Dorsolateral prefrontal cortex (tissue), 122 donors: ENCODE measurements at places on chromosomes 16 and 17.

DNA sequence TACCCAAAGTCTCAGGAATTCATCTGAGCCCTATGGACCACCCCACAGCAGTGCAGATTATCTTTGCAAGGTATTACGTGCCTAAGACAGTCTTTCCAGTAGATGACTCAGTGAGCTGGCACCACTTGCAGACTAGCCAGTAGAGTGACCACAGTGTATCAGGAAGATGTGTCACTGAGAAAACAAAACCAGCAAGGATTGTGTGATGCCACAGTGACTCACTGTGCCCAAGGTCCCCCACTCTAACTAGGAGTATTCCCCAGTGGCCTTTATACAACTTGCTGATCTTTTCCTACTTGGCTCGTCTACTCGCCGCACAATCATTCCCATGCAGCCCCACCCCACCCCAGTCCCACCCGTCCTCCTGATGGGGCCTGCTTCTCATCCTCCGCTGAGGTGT, 26.8 kb upstream of the PRKCA start:
- no peak for DNase-seq

DNA sequence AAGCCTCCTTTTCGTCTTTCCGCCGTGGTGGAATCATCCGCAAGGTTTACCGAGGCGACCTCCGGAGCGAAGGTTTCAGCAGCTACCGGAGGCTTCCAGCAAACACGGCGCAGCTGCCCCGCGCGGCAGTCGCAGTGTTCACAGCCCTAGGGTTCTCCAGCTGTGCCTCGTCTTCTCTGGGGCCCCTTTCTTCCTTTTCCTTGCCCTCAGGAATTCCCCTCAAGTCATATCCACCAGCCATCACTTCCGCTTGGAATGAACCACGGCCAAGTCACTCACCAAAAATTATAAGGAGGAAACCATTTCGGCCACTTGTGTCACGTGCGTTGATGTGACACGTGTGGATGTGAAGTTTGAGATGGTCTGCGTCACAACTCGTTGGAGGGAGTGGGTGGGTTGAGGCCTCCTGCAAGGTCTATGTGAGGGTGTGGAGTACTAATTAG, 636 bp upstream of the ERN1 start:
- peak; percentile 53 for DNase-seq

DNA sequence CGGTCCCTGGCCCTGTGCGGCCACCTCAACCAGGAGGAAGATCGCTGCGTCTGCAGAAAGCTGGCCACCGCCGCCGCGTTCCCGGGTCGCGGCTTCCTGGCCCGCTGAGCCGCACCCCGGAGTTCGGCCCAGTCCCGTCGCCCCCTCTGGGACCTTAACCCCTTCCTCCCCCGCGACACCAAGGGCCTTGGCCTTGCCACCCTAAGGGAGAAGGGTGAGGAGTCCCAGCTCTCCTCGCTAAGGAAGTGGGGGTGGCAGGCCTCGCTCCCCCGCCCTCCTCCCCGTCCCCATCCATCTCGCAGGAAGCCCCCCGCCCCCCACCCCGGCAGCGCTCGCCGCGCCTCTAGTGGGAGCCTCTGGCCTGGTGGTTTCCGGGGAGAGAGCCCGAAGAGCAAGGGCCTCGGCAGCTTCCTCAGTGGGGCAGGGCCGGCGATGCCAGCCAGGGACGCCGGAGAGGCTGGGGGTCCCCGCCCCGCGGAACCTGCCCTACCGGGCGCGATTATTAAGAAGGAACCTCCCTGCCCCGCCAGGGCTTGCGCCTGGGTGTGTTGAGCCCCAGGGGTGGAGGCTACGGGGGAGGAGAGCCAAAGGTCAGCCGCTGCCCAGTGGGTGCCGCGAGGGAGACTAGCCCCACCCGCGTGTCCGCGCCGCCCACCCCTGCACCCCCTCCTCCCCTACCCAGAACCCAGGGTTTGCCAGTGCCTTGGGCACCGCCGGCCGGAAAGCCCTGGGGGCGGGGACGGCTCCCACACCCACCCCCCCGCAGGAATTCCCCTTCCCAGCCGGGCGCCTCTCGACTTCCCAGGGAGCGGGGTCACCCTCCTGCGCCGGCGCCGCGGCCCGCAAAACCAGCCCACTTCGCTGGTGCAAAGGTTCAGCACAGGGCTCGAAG, 6.8 kb downstream of the CBX4 start:
- no peak for DNase-seq

- no peak for DNase-seq
Observed at GRCh38 chr17:44007346-44008204, 3.2 kb downstream of the NAGS start.

- no peak for DNase-seq
Observed at GRCh38 chr17:45745601-45746494, 38.3 kb upstream of the CRHR1 start.

GRCh38 chr17:50359998-50360461, 13.0 kb downstream of the MRPL27 start:
- DNase-seq: no peak

DNA sequence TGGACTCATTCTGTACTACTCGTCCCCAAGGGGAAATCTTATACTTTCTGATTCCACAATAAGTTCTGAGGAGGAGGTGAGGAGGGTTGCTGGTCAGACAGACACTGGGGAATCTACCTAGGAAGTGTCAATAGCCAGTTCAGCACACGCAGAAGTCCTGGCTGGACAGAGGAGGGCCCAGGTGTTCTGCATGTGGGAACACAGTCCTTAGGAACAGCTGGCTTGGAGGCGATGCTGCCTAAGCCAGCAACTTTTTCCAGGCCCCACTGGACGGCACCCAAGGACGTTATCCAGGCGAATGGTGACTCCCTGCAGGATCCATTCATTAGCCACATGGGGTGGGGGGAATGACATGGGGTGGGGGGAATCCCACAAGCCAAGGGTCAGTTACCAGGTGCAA, 29.9 kb upstream of the WFIKKN2 start:
- no peak for DNase-seq

DNA sequence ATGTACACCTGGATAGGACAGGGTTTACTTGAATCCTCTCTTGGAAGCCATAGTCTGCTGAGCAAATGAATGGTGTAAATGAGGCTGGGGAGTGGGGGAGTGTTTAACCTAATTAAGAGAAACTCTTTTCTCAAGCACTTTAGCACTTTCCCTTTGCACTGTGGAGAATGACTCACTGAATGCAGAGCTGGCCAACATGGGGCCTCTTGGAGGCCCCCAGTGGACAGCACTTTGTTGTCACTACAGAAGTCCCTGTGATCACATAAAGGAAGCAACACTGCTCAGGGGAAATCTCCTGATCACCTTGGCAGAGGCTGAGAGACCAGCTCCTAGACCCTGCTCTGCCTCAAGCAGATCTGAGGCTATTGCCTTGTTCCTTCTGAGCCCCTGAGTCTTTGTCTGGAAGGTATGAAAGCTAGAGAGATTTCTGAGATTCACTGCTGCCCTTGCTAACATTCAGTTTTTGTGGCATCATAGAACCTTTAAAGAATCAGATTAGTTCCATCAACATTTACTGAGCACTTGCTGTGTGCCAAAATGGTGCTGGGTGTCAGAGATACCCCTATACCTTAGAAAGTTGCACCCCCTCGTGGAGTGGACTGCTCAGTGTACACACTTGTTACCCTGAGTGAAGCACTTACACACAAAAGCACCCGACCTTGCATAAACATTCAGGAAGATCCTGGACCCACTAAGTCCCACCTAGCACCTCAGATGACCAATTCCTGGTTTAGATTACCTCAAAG, 230.1 kb upstream of the CCL2 start:
- DNase-seq: no peak

GRCh38 chr16:57422026-57422944, 17.7 kb downstream of the CCL17 start:
- DNase-seq: no peak

- no peak for DNase-seq
Observed at GRCh38 chr17:81821147-81821546, 11.9 kb downstream of the MCRIP1 start.

GRCh38 chr16:11414815-11415775, 69.8 kb downstream of the RMI2 start:
- DNase-seq: no peak

DNA sequence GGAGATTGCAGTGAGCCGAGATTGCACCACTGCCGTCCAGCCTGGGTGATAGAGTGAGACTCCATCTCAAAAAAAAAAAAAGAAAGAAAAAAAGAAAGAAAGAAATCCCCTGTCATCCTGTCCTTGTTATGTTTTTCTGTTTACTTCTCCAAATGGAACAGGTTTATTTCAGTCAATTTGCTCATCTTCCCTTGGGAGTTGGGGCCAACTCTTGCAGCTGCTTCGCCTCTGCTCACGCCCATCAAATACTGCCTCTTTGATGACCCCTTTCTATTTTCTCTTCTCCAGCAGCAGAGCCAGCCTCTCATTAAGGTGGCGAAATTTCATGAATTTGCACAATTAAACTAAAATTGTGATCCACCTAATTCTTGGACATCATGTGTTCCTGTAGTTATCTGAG, 173.4 kb downstream of the ZNF18 start:
- no peak for DNase-seq

DNA sequence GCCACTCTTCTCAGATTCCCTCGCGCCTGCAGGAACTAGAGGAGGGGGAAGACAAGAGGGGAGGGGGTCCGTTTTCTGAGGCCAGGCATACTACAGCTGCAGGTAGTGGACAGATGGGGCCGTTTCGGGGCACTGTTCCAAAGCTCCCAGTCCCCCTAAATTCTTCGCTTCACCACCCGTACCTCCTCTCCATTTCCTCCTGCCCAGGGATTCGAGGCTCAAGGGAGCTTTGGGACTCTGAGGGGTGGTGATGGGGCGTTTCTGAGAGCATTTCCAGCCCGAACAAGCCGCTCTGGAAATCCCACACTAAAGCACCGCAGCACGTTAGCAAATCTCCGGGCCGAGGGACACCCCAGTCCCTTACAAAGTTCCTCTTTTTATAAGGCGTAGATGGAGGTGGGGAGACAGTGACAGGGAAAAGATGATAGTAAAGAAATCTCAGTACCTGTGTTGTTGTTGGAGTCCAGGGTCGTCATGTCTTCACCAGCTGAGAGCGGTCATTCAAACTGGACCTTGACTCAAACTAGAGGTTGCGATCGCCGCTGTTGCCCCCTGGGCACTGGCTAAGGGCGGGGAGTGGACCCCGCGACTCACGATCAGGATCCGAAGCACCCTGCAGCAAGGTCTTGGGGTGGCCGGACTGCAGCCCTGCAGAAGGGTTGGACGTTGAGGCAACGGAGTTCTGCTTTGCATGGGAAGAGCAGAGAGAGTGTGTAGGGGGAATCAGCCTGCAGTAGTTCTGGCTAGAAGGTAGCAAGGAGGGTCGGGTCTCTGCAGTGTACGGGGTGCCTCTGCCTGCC, 570 bp downstream of the NR1D1 start:
- no peak for DNase-seq

DNA sequence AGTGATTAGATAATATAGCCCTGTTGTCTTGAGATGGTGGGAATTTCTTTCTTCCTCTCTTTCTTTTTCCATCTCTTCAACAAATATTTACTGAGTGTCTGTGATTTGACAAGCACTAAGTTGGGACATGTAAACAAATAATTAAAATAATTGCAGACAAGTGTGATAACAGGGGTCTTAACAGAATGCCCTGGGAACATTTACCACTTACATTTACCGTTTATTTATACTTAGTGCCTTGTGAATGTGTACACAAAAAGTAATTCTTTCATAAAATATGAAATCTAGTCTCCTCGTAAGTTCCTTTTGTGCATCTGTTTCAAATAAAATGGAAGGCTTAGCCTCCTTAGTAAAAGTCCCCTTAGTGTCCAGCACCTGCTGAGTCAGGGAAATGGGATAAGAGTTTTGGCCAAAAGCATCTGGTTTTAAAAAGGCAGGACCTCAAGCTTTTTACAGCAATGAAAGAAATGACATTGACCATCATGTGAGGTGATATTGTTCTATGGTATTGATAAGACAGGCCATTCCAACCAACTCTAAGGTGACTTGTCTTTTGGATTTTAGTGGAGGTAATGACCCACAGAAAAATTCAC, 188.2 kb downstream of the HS3ST3B1 start:
- no peak for DNase-seq

- no peak for DNase-seq
Observed at GRCh38 chr17:28181568-28181967, 137.4 kb upstream of the TMEM97 start.

- no peak for DNase-seq
Observed at GRCh38 chr17:10149573-10150399, 48.6 kb downstream of the GAS7 start.

GRCh38 chr16:50532576-50532975, 15.6 kb upstream of the NKD1 start:
- no peak for DNase-seq

DNA sequence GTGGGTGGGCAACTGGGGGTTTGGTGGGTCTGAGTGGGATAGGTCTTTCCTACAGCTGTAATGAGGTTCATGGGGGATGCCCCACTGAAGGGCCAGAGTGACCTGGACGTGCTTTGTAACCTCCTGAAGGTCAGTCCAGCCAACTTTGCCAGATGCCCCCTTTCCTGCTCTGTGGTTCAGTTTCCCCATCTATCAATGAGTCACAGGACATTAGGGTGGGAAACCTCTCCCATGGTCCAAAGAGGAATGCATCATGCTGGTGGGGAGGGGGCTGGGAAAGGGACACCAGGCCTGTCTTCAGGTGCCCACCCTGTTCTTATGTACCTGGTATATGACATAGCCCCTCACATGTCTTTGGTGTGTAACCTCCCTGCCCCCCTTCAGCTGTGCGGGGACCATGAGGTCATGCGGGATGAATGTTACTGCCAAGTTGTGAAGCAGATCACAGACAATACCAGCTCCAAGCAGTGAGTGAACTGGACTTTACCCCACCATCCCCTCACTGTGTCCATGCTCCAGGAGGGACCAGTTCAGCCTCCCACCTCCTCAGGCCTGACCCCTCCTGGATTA, 24.0 kb upstream of the ALKBH5 start:
- no peak for DNase-seq

DNA sequence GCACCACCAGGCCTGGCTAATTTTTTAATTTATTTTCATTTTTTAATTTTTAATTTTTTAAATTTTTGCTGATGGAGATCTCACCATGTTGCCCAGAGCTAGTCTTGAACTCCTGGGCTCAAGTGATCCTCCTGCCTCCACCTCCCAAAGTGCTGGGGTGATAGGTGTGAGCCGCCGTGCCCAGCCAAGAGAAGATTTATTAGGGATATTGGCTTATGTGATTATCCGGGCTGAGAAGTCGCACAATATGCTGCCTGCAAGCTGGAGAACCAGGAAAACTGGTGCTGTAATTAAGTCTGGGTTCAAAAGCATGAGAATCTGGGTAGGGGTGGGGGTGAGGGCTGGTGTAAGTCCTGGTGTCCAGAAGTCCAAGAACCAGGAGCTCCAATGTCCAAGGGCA, 2.5 kb upstream of the C16orf90 start:
- no peak for DNase-seq

DNA sequence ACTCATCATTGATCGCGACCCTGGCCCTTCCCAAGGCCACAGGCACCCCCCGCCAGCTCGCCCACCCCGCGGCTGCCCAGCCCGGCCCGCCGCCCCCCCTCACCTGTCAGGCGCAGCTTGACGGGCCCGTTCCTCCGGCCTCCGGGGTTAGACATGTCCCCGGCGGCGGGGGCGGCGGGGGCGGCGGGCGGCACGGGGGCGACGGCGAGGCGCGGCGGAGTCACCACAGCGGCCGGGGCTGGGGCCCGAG, 456 bp downstream of the SMURF2 start:
- no peak for DNase-seq

- no peak for DNase-seq
Observed at GRCh38 chr17:339193-340061, 13.2 kb downstream of the RPH3AL start.

GRCh38 chr17:78379131-78379491, 662 bp downstream of the PGS1 start:
- no peak for DNase-seq

GRCh38 chr17:28038802-28039201, 3.7 kb upstream of the NLK start:
- no peak for DNase-seq
